ENCODE measurements at places on chromosomes 1 and 21.

DNA sequence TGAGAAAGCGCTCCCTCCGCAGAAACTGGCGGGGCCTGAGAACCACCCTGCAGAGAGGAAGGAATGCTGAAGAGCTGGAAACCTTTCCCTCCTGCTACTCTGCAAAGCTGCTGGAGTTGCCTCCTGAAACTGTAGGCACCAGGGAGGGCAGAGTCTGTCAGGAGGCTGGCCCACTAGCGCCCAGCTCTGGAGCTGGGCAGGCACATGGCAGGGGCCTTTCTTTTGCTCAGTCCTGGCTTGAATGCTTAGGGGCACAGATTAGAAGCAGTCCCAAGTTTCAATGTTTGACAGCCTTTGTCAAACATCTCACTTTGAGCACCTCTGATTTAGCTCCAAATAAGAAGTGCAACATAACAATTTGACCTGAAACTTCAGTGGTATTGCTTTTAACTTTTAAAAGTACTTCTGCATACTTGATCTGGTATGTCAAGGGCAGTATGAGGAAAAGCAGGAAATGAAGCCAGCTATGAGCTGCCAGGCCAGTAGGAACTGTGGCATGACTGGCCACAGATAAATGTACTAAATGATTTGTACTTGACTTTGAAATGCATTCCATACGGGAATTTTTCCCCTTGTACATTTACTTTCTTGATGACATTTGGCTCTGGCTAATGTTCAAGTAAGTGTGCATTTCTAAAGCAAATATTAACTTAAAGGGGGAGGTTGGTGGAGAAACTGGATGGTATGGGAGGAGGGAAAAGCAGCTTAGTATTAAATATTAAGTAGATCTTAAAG lies 7.2 kb downstream of the C1orf116 start:
- DNase-seq, result no peak

DNA sequence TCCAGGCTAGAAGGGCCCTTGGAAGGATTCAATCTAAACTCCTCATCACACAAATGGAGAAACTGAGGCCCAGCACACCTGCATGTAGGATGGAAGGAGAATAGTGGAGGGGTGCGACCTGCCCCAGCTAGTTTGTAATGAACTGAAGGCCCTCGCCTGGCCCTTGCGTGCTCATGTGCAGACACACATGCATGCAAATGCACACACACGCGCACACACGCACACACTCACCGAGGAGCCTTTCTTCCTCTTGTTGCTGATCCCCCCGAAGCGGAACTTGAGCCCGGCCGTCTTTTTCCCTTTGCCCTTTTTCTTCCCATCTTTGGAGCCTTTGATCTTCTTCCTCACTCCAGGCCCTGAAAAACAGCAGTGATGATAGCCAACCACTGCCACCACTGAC lies 27.9 kb downstream of the CHD5 start:
- DNase-seq, result no peak

DNA sequence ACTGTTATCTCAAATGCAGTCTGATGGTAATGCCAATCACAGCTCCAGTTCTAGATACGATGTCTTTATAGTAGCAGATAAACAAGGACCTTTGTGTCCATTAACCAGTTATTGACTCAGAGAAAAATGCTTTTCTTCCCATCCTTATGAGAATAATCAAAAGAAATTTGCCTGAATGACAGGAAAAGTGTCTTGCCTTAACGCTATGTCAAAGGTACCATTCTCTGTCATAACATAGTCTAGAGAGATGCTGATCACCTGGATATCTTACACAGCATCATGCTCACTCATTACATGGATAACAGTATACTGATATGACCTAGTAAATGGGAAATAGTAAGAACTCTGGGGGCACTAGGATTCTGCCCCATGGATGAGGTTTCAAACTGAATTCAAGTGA lies 151.7 kb upstream of the NEGR1 start:
- no peak for DNase-seq

DNA sequence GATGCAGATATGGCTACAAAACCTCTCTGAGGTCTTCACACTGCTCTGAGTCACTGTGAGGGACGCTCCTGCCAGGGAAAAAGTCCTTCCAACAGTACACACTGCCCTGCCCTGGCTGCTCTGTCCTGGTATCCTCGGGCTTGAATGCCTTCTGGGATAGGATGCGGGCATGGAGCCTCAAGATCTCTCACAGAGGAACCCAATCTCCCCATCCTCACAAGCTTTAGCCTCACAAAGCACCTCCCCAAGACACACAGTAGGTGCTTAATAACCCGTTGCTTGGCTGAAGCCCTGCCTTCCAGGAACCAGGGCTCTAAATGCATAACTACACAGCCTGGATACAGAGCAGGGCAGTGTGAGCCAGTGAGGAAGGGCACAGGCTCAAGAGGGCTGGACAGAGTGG lies 9.2 kb downstream of the RAP1GAP start:
- no peak for DNase-seq

GRCh38 chr1:232263452-232263851 lies 366.5 kb downstream of the SIPA1L2 start:
- DNase-seq, result no peak

DNA sequence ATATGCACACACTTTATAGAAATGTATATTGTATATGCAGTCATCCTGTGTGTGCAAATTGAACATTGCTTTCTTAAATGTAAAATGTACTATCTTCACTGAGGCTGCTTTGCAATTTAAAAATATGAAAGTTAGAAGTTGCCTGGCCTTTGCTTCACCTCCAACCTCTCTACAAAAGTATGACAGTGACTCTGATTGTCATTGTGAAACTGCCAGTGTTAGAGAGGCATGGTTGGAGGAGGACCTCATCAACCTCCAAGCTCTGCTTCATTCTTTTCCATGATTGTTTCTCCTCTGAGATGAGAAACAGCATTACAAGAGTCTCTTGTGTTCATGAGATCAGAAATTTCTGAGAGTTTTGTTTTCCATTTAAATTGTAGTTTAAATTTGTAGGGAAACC lies 185.5 kb downstream of the ZC3H11B start:
- DNase-seq, result no peak

DNA sequence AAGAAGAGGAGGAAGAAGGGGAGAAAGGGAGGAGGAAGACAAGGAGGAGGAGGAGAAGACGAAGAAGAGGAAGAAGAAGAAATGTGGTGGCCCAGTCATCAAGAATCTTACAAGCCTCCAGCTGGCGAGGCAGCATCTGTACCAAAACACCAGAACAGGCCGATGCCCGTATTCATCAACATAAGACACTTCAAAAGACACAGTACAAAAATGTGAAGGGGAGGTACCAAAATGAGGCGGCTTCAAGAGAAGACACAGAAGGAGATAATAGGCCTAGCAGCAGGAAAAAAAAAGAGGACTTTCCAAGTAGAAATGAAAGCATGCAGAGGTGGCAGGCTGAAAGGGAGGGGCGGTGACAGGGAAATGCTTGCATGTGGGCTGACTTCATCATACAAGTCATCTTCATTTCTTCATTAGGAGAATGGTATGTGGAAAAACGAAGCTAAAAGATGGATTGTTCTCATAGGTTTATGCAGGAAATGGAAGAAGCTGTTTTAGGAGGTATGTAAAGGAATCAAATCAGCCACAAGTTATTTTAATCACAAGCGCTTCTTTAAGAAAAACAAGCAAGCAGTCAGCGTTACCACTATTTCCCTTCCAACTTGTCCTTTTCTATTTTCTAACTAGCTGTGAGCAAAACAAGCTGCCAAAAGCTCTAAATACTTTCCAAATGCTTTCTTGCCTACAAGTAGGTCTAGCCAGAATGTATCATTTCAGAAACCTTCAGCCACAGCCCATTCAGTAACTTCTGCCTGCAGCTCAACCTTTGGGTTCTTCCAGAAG lies 192.3 kb downstream of the SLC45A1 start:
- DNase-seq, result peak; percentile 82

- no peak for DNase-seq
Observed at GRCh38 chr1:93874025-93874651, 4.9 kb downstream of the DNTTIP2 start.

DNA sequence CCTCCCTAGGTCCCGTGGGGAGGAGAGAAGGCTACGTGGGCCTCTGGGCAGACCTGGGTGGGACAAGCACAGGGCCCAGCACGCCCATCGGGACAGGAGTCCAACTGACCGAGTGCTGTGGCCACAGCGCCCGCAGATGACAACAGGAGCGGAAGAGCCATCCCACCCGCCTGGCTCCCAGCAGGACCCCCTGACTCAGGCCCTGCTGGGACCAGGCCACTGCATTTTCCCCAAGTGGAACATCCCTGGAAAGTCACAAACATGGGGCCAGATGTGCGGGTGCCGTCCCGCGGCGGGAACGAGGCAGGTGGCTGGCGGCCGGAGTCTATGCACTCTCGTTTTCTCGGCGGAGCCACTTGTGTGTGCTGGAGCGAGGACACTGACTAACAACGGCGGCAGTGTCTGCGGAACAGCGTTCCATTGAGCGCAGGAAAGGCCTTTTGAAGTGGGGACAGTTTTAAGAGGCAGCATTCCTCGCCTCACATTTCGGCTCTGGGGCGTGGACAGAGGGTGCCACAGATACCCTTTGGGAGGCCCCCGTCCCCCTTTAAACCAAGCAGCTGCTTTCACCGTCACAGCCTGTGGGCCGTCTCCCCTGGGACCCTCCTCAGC lies 93.7 kb upstream of the ARHGEF16 start:
- DNase-seq, result no peak

DNA sequence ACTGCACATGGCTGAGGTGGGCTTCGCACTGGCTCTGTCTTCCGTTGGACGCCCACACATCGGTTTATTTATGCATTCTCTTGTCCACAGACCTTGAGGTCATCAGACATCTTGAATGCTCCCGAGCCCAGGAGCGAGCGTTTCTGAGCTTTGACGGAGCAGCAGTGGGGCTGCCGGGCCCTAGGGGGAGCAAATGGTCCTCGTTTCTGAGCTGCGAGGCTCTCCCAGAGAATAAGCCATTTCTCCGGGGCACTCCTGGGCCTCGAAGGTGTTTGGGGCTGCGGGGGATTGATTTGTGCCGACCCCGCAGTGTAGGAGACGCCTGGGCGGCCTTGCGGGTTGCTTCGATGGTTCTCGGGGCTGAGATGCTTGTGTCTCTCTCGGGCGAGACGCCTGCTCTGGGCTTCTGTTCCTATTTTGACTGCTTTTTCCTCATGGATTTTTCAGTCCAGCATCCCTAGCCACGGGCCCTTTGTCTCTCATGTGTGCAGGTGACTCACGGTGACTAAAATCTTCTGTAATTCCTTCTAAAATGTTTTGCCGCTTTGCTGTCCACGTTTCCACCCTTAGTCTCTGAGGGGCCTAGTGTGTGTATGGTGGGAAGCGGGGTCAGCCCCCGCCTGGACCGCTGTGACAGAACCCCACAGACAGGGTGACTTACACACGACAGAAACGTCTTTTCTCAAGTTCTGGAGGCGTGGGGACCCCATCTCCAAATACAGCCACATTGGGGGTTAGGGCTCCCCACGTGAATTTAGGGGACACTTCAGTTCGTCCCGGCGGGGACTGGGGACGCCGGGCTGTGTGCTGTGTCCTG lies 62.1 kb downstream of the FAAP20 start:
- peak; percentile 27 for DNase-seq

- DNase-seq, result peak; percentile 71
Observed at GRCh38 chr1:209769171-209769904, 13.5 kb downstream of the TRAF3IP3 start.

- no peak for DNase-seq
Observed at GRCh38 chr1:22139066-22139594, 3.8 kb downstream of the WNT4 start.

DNA sequence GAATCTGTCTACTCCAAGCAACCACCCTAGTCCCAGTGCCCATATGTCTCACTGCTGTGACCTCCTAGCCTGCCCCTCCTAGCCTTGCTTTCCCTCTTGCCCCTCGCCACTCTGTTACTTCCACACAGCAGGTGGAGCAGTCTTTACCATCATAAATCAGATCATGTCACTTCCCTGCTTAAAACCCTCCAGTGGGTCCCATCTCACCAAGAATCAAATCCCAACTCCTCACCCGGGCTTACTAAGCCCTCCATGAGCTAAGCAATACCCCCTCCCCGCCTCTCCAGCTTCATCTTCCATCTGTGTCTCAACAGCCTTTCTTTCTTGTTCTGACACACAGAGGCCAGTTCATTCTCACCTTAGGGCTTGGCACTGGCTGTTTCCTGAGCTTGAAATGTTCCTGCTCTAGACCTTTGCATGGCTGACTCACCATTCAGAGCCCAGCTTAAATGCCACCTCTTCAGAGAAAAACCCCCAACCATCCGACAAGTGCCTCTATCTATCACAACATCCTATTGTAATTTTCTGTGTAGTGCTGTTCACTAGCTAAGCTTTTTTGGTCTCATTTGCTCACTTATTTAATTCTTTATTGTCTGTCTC lies 22.3 kb downstream of the KNCN start:
- no peak for DNase-seq

DNA sequence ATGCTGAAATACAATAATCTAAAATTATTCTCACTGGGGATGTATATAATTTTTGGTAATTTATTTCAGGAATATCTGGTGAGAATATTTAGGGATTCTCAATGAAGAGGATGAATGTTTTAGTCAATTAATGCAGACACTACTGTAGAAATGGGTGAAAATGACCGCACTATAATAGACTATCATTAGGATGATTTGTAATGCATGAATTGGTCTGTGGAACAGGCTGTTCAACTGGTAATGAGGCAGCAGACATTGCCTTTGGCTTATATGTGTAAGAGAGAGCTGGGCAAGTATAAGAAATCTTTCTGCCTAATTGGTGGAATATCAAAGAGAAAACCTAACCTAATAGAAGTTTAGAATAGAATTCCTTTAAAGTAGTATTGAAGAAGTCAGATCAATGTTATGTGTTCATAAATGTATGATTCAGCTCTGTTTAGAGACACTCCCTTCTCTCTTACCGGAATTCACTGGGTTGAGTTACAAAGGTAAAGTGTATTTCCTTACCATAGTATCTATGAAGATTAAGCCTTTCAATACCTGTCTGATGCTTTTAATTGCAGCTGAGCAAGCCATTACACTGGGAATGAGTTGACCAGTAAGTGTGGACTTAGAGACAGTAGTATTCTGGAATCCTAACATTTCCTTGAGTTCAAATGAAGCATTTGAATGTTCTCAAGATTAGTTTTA lies 274.5 kb downstream of the S1PR1 start:
- no peak for DNase-seq

DNA sequence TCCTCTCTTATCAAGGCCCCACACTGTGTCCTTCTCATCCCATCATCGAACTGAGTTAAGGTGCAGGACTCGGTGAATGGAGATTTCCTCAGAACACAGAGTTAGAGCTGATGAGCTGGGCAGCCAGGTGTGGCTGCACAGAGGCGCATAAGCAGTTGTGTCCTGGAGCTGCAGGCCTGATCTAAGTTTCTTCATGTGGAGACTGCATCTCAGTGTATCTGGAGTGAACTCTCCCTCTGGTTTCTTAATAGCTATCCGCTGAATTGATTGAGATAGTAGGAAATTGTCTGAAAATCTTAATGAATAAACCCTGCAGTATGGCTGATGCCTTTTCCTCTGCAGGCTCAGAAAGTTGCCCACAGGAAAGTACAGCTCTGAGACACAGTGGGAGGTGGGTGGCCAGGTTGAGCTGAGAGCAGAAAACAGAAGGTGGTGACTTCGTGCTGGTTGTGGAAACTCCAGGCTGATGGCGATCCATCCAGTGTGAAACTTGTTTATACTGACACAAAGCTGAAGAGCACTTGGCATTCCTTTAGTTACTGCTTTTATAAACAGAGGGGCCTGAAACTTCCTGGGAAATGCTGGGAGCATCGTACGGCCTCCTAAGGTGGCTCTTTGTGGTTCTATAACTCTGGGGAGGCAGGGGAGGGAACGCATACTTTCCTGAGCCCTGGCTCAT lies 67.4 kb upstream of the F3 start:
- no peak for DNase-seq

- DNase-seq, result no peak
Observed at GRCh38 chr21:44391345-44392091, 38.1 kb downstream of the TRPM2 start.

All from GM04503 (cell line).